BJ (cell line): ENCODE measurements at places on chromosomes 6 and 20.

GRCh38 chr20:24102290-24102689, 113.7 kb upstream of the GGTLC1 start:
- DNase-seq = no peak

- no peak for DNase-seq
Measured at GRCh38 chr6:13012296-13012695, 295.7 kb downstream of the PHACTR1 start.

GRCh38 chr6:152078804-152079203, 271.3 kb downstream of the ESR1 start:
- no peak for DNase-seq

- no peak for DNase-seq
Measured at GRCh38 chr6:119717942-119718341, 368.4 kb upstream of the MAN1A1 start.

DNA sequence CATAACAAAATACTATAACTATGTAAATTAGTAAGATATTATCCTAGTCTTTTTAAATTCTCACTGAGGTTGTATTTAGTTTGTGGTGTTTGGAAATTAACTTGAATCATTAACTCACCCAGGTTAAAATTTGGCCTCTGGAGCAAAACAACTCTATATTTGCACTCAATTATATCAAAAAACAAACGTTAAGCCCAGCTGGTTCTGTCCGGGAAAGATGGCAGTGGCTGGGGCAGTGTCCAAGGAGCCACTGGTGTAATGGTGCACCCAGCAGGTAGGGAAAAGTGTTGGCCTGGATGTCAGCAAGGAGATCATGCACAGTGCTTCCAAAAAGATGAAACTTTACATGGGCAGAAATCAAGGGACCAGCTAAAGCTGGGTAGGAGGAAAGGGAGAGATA, 285.3 kb upstream of the CITED2 start:
- DNase-seq = no peak

GRCh38 chr6:28235912-28236452, 10.9 kb downstream of the ZSCAN9 start:
- DNase-seq = no peak

- no peak for DNase-seq
Measured at GRCh38 chr20:41330343-41330720, 10.3 kb upstream of the LPIN3 start.

DNA sequence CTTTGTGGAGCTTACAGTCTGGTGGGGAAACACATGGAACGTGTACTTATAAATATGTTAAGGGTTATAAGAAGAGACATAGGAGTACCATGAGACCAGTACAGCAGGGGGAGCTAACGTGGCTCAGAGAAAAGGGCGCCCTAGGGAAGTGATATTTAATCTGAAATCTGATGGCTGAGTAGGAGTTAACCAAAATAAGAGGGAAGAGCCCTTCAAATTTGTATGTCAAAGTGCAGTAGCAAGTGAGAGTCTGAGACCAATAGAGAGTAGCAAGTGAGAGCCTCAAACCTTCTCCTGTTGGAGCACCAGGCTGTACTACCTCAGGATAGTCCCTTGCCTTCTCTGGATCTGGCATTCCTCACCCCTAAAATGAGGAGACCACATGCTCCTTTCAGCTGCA, 6.1 kb upstream of the PKIG start:
- no peak for DNase-seq

- DNase-seq = no peak
Measured at GRCh38 chr20:38838326-38838725, 32.8 kb downstream of the PPP1R16B start.

DNA sequence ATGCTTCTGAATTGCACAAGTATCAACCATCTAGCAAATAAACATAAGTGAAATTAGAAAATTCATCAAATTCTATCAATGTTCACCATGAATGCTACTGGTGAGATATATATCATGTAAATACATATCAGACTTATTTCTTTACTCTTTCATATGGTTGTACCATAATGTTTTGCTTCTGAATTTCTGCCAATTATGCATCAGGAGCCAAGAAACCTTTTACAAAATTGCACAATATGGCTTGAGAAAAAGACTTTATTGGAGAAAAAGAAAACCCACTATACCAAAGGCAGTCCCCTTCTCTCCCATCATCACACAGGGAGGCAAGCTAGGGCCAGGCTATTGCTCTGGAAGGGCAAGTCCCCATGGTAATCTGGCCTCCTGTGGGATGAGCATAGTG, 402.6 kb downstream of the C6orf118 start:
- no peak for DNase-seq

GRCh38 chr6:107488875-107489635, 862 bp upstream of the SOBP start:
- no peak for DNase-seq

- no peak for DNase-seq
Measured at GRCh38 chr6:52132292-52132691, 44.9 kb upstream of the PKHD1 start.

GRCh38 chr6:160156842-160157241, 35.2 kb downstream of the SLC22A1 start:
- no peak for DNase-seq

- no peak for DNase-seq
Measured at GRCh38 chr20:45993197-45993951, 15.3 kb upstream of the MMP9 start.

- DNase-seq = peak; percentile 5
Measured at GRCh38 chr20:21125072-21125848, 622 bp upstream of the KIZ start.

DNA sequence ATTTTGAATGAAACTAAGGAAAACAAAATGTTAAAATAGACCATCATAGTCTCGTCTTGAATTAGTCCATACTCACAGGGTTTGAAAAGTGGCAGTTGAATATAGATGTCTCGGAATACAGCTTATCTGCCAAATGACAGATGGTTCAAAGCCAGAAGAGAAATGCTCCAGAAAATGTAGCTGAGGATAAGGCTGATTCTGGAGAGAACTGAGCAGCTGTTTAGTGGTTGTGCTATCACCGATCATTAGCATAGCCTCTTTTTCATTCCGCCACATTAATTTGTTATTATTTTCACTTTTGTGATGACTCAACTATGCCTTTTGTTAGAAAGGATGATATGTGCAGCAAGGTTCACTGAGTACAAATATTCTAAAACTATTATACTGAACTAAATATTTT, 390.2 kb upstream of the MAN1A1 start:
- DNase-seq = no peak

GRCh38 chr6:155223646-155224451, 40.0 kb upstream of the CLDN20 start:
- DNase-seq = peak; percentile 68

DNA sequence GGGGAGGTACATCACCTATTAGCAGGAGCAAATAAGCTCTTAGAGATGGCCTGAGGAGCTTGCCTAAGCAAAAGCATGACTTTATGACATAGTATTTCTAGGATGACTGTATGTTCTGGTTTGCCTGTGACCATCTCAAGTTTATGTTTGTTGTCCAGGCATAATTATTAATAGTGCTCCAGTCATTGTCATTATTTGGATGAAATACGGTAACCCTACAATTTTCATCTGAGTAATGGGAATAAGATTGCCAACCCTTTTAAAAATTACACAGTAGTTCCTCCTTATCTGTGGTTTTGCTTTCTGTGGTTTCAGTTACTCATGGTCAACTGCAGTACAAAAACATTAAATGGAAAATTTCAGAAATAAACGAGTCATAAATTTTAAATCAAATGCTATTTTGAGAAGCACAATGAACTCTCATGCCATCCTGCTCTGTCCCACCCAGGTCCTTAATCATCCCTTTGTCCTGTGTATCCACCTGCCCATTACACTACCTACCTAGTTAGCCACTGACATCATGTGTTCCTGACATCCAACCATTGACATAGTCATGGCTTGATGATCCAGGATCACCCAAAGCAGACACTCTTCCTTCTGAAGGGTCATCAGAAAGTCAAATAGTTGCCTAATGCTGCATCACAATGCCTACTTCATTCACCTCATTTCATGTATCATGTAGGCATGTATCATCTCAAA, 27.0 kb upstream of the TFB1M start:
- DNase-seq = no peak
